ENCODE measurements at places on chromosomes 7 and 10.

DNA sequence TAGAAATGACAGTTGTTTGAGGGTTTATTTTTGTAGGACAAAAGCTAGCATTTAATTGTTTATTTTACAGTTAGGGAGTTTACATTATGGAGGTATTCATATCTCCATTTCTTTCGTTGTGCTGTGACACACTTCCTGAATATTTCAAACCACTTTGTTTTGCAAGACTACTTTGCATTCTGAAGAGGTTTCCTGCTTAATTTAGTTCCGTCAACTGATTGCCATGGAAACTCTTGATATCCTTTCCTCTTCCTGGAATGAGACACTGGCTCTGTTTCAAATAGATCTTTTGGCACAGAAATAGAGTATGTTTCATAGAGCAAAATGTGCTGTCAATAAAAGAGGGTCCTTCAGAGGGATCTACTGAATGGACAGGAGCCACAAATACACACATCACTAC is 159.5 kb upstream of the AGR3 start:
- no peak for DNase-seq

DNA sequence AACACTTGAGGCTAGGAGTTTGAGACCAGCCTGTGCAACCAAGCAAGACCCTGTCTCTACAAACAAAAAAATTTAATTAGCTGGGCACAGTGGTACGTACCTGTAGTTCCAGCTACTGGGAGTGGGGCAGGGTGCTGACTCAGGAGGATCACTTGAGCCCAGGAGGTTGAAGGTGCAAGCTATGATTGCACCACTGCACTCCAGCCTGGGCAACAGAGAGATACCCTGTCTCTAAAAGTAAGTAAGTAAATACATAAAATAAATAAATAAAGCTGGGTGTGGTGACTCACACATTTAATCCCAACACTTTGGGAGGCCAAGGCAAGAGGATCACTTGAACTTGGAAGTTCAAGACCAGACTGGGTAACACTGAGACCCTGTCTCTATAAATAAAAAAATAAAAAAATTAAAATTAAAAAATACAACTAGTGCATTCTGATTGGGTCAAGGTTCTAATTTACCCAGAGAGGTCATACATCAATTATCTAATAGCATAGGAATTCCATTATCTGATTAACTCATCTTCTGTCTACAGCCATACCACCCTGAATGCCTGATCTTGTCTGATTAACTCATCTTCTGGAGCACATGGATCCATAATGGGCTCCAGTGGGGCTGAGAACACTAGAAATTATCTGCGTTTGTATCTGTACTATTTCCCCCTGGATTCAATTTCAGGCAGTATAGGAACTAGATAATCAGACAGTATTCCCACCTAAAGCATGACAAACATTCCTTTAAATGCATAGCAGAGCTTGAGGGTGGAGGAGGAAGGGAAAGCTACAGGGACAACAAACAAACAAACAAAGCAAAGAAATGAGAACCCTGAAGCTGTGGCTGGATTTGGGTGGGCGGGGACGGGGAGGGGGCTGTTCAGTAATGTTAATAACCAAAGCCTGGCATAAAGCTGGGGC is 21.0 kb upstream of the HILPDA start:
- no peak for DNase-seq

GRCh38 chr10:78121801-78122200 is 88.1 kb downstream of the RPS24 start:
- no peak for DNase-seq

DNA sequence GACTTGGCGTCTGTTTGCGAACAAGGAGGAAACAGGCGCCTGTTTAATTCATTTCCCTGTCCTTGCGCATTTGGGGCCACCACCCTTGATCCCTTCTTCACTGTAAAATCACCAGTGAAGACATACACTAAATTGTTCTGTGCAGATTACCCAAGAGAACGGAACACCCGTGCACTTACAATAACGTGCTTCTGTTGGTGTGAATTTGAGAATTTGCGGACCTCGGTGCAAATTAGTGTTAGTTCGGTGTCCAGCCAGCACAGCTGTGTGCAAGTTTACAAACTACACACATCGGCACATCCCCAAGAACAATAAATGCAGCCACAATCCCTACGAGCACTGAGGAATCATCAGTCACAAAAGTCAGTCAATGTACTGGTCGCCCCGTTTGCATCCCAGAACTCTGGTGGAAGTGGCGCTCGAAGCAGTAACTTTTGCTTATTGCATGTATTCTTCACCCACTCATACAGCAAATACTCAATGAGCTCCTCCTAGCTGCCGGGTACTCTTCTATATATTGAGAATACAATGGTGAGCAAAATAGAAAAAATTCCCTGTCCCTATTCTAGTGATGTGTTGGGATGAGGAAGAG is 786 bp upstream of the CNOT4 start:
- no peak for DNase-seq

DNA sequence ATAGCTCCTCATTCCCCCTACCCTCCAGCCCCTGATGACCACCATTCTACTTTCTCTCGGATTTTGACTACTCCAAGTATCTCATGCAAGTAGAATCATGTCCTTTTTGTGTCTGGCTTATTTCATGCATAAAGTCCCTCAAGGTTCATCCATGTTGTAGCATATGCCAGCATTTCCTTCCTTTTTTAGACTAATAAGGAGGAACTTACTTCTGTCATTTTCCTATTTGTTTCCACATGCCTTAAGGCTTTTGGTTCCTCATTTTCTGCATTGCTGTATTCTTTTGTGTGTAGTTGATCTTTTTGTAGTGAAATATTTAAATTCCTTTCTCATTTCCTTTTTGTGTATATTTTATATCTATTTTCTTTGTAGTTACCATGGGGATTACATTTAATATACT is 376.9 kb downstream of the CALN1 start:
- no peak for DNase-seq

GRCh38 chr10:43756341-43756740 is 107.7 kb upstream of the ZNF32 start:
- no peak for DNase-seq

GRCh38 chr7:3230908-3231307 is 70.1 kb upstream of the SDK1 start:
- DNase-seq: no peak

GRCh38 chr7:132576721-132577085 is 433 bp upstream of the PLXNA4 start:
- DNase-seq: no peak

DNA sequence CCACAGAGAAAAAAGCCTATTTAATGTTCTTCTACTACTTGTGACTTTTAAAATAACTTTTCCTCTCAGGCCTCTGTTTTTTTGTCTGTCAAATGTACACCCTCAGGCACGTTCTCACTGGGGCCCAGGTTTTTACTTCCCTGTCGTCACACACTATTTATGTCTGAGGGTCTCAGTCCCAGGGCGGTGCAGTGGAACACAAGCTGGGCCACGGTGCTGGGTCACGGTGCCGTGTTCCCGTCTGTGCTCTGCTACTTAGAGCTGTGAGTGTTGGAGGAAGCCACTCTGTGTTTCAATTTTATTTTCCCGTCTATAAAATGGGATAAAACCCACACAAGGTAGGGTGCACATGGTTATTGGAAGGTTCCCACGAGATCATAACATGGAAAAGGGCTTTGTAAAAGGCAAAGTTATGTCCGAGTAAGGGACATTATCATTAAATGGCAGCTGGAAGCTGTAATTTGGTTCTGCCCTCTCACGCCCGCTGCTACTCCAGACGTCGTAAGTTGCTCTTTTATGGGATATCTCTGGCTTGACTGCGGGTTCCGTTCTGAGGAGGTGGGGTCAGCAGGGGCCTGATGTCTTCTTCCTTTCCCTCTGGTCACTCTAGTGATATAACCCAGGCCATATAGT is 25.2 kb downstream of the ZNF775 start:
- DNase-seq: no peak

DNA sequence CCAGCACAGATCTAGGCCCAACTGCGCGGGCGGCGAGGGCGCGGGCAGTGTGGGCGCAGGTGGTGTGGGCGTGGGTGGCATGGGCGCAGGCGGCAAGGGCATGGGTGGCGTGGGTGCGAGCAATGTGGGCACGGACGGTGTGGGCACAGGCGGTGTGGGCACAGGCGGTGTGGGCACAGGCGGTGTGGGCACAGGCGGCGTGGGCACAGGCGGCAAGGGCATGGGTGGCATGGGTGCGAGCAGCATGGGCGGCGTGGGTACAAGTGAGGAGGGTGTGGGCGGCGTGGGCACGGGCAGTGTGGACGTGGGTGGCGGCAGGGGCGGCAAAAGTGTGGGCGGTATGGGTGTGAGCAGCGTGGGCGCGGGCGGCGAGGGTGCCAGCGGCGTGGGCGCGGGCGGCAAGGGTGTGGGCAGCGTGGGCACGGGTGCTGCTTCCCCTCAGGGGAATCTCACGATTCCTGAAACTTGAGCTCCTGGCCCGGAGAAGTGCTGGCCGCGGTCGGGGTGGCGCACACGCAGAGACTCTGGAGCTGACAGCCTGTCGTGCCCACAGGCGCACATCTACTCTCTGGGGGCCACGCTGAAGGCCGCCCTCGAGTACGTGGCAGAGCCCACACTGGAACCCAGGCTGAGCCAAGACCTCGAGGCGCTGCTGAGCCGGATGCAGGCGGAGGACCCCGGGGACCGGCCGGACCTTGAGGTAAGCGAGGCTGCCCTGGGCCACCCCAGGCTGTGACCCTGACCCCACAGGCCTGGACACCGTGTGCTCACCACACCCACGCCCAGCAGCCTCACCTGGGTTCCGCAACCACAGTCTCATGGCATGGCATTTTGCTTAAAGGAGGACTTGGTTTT is 23.0 kb downstream of the KNDC1 start:
- no peak for DNase-seq

DNA sequence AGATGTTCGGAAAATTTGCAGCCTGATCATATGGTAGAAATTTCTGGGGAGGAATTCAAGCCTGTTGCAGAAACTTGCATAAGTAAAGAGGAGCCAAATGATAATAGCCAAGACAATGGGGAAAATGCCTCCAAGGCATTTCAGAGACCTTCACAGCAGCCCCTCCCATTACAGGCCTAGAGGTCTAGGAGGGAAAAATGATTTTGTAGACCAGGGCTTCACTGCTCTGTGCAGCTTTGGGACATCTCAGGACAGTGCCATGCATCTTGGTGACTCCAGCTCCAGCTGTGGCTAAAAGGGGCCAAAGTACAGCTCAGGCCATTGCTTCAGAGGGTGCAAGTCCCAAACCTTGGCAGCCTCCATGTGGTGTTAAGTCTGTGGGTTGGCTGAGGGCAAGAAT is 50.6 kb upstream of the CYP2C18 start:
- DNase-seq: no peak

DNA sequence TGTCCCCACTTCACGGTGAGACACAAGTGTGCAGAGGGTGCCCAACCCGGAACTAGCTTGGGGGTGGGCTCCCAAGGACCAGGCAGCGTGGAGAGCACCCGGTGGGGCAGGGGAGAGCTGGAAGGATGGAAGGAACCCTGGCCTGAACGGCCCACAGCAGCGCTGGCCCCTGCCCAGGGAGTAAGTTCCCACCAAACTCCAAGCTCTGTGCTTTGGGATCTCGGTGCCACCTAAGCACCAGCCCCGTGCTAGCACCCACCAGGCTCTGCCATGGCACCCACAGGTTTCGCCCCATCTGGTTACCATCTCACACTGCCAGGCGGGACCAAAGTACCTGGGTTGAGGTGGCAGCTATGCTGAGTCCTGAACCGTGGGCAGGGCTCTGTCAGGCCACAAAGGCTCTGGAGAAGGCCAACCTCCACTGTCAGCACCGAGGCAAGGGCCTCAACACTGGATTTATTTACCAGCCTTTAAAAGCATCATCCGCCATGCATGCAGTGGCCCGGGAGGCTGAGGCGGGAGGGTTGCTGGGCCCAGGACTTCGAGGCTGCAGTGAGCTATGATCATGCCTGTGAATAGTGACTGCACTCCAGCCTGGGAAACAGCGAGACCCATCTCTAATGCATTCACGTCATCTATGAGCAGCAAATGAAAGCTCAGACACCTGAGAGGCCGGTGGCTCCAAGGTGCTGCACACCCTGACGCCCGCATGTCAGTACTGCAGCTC is 16.0 kb downstream of the GPER1 start:
- no peak for DNase-seq

GRCh38 chr10:132383751-132384196 is 13.2 kb upstream of the PWWP2B start:
- no peak for DNase-seq

- DNase-seq: no peak
These were observed 170.7 kb upstream of the DKK1 start for GRCh38 chr10:52143338-52143737.

DNA sequence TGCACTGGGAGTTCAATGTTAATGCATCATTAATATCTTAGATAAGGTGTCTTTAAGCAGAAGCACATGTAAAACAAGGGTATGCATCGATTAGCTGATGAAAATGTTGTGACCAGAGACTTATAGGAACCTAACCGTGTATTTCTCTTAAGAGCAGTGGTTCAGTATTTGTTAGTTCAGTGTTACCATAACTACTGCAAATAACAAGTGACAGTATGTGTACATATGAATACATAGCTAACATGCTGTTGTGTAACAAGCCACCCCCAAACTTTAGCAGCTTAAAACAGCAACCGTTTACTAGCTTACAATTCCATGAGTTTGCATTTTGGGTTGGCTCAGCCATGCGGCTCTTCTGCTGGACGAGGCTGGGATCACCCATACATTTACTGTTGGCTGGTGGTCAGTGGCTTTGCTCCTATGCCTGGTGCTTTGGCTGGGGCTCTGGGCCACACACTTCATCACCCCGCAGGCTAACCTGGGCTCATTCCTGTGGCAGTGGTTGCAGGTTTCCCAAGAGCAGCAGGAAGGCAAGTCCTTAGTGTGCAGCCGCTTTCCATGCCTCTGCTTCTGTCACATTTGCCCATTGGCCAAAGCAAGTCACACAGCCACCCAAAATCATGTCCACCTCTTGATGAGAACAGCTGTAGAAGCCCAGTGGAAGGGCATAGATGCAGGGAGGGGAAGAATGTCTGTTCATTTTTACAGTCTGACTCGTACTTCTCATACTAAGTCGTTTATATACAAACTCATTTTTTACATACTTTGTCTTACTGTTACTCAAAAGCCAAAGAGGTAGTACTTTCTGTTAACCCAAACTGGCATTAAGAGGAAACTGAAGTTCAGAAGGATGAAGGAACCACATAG is 103.3 kb upstream of the GATA3 start:
- no peak for DNase-seq

- DNase-seq: no peak
These were observed 100.1 kb upstream of the SEC61G start for GRCh38 chr7:54859066-54859465.

DNA sequence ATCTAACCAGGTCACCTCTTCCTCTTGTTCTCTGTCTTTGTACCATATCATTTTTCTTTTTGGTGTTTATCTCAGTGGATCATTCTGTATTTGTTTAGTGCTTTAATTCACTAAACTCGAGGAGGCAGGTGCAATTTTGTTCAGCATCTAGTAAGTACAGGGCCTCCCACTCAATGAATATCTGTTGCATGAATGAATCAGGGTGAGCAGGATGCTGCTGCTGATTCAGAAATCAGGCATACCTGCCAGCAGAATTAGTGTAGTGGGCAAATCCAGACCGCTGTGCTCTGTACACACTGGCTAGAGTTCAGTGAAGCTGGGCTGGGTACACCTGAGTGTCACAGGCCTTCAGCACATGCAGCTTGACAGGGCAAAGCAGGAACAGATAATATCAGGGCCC is 511.9 kb downstream of the SUGCT start:
- no peak for DNase-seq

- DNase-seq: no peak
These were observed 716.2 kb upstream of the PHF14 start for GRCh38 chr7:10257438-10257837.

GRCh38 chr10:19843487-19843886 is 27.3 kb downstream of the PLXDC2 start:
- DNase-seq: no peak
